ENCODE measurements at places on chromosomes 7 and 10.

DNA sequence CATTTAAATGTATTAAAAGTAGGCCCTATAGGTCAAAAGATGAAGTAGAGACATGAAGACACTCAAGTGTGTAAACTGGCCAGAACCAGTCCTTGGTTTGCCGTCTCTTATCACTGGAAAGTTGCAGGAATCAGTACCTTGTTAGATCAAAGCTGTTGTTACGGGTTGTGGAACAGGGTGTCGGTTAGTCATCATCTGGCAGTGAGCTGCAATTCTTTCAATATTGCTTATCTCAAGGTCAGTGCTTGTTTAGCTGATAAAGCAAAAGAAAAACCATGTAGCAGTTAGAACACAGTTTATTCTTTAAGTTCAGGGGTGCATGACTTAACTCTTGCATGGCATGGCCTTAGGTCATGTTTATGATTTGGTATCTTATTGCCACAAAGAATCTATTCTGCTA is 10.0 kb upstream of the SLC13A1 start:
- DNase-seq: no peak

GRCh38 chr10:68550747-68551411 is 9.3 kb upstream of the TET1 start:
- DNase-seq: peak; percentile 67

- no peak for DNase-seq
These were observed 36.1 kb upstream of the CCNY start for GRCh38 chr10:35300063-35300699.

- DNase-seq: no peak
These were observed 101.1 kb upstream of the ABCB5 start for GRCh38 chr7:20514364-20514763.

DNA sequence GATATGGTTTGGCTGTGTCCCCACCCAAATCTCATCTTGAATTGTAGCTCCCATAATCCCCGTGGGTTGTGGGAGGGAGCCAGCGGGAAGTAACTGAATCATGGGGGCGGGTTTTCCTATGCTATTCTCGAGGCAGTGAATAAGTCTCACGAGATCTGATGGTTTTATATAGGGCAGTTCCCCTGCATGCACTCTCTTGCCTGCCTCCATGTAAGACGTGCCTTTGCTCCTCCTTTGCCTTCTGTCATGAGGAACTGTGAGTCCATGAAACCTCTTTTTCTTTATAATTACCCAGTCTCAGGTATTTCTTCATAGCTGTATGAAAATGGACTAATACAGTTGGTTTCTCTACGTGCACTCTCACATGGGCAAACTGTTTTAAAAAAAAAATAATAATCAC is 207.7 kb downstream of the SLC25A13 start:
- no peak for DNase-seq

- no peak for DNase-seq
These were observed 57.6 kb upstream of the HBP1 start for GRCh38 chr7:107111196-107111595.

DNA sequence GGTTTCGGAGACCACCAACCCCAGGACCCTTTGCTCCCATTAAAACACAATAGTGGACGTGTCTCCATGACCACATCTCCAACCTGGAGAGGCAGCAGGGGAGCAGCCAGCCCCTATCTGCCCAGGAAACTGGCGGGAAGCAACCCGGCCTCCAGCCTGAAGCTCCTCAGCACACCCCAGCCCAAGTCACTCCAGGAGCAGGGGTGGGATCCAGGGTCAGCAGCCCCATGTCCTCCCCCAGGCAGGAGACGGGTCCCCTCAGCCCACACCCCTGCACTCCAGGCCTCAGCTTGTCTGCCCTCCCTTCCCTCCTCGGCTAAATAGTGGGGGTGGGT is 601 bp downstream of the ADAM8 start:
- no peak for DNase-seq

GRCh38 chr7:152523916-152524315 is 88.1 kb upstream of the KMT2C start:
- DNase-seq: no peak

DNA sequence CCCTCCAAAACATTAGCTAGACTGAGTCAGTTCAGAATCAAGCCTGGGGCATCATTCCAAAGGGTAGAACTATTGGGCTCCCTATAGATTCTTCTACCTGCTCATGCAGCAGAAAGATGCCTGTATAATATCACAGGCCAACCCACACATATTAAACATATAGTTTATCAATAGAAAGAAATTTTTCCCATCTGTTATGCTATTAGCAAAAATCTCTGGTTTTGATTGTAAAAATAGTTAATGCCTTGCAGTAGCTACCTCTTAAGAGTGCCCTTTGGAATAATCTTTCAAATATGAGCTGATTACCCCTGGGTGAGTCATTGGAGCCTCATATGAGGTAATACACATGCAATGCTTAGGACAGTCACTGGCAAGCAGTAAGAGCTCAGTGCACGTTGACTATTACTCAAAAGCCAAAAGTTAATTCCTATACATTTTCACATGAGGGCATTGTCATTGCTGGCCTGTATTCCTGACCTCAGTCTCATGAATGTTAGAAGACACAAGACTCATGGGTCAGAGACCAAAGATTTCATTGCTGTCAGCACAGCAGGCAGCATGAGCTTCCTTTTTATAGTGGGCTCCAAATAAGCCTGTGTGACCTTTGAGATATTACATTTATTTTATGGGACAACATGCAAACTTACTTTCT is 180.0 kb downstream of the FGFR2 start:
- DNase-seq: no peak

- DNase-seq: no peak
These were observed 3.1 kb downstream of the ST7 start for GRCh38 chr7:116956477-116956804.

DNA sequence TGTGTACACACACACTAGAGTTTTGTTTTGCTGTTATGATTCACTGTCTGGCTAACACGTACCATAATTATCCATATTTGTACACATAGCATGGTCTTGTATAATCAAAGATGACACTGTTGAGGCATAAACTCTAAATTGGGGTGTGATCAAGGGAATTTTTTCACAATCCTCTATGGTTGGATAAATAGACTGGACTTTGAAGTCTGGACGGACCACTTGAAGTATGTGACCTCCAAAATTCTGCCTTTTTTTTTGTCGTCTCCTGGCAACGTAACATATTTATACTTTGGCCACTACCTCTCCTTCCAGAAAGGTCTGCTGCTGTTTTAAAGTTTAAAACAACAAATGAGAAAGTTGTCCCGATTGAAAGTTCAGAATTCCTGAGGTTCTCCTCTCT is 193.4 kb downstream of the CACNB2 start:
- DNase-seq: no peak

DNA sequence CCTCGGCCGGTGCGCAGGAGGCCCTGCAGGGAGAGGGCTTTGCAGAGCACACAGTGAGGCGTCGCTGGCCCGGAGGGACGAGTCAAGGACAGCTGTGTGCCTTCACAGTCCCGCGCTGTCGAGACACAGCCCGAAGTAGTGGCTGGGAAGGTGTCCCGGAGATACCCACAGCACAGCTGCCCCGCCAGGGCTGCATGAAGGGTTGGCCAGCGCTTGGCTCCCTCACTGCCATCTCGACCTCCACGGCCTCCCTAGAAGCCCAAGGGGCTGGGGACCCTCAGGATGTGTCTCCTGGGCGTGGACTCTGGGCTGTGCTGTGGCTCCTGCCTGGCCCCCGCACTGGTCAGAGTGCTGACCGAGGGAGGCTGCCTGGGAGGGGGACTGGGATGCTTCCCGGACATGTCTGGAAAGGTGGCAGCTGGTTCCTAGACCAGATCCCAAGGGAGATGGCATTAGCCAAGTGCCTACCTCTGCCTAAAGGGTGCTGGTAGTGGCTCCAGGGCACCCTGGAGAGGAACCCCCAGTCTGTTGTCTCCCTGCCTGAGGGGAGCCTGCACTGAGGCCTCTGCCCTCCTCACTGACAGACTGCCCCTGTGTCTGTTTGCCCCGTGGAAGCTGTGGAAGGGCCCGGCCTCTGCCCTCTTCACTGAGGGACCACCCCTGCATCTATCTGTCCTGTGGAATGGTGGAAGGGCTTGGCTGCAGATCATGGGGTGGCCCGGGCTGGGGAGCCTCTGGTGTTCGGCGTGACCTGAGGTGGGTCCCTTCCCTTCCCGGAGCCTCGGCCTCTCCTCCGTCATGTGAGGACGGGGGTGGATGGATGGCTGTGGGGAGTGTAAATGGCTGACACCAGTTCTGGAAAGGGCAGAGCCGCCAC is 5.8 kb downstream of the ELFN1 start:
- no peak for DNase-seq

DNA sequence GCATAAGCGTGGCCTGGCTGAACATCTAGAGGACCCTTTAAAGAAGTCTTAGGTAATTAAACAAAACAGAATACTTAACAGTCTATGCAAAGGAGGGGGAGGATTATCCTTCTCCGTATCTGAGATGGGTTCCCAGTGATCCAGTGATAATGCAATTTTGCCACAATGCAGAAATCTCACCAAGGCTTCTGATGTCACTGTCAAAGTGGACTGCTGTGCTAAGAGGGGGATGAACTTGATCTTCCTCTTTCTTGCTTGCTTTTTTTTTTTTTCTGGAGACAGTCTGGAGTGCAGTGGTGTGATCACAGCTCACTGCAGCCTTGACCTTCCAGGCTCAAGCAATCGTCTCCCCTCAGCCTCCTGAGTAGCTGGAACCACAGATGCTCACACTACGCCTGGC is 30.8 kb downstream of the GATA3 start:
- DNase-seq: no peak

GRCh38 chr10:3886641-3887251 is 101.7 kb upstream of the KLF6 start:
- no peak for DNase-seq

DNA sequence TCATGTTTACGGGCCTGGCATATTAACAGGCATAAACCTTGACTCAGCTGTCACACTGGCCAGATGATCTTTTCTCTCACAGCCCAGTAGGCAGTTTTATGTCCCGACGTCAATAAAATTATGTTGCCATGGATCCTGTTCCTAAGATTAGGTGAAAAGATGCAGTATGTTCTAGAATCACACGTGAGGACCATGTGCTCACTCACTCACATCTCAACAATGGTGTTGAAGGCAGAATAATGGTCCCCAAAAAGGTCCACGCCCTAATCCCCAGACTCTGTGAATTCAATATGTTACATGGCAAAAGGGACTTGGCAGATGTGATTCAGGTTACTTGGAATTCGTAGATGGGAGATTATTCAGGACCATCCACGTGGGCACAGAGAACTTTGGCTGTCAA is 3.5 kb downstream of the DOCK1 start:
- no peak for DNase-seq

DNA sequence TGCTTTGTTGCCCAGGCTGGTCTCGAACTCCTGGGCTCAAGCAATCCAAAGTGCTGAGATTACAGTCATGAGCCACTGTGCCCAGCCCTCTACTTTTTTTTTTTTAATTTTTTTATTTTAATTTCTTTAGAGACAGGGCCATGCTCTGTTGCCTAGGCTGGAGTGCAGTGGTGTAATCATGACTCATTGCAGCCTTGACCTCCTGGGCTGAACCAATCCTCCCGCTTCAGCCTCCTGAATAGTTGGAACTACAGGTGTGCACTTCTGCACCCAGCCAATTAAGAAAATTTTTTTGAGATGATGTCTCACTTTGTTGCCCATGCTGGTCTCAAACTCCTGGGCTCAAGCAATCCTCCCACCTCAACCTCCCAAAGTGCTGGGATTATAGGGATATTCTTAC is 528.6 kb downstream of the GATA3 start:
- no peak for DNase-seq

DNA sequence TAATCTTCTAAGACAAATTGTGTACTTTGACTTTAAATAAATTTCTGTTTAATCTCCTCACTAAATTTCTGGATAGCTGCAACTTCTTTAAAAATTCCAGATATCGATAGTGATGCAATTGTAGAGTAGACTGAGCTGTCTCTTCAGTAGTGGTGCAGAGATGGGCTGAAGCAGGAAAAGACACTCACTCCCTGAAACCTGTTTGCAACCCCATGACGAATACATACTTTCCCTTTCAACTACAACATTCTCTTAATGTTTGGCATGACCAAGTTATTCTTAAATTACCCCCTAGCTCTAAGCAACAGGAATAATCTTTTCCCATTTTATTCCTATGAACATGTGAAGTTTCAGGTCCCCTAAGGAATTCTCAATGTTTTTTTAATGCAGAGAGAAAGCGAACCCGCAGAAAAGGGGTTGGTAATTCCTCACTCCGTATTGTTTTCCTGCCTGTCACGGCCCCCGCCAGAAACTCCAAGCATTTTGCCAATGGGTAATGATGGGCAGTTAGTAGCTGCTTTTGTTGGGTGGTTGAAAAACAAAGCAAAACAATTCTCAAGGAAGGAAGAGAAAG is 1.3 kb downstream of the THSD7A start:
- DNase-seq: no peak

DNA sequence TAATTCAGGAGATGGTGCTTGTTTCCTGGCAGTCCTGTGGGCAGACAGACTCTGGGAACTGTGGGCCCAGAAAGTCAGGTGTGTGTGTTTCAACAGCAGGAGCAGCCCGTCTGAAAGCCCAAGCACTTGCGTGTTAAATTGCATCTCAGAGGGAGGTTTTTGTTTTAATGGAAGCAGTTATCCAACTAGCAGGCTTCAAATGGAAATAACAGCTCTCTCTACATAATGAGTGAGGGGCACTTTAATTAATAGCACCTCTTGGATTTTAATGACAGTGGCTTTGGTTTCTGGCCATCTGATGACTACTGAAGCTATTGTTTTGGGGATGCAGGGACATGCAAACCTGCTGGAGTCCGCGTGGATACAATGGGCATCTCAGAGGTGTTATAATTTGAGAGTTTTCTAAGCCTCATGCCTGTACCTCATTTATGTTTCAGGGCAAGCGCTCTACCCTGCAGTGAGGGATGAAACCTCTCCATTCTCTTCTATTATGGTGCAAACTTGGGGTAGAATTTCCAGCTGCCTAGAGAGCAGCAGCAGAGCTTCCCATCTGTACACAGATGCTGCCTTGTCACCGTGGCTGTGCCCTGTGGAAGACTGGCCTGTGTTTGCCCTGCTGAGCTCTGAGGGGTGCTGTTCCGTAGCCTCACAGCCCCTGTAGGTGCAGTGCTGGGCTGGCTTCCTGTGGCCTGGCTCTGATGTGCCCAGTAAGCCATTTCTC is 206.6 kb upstream of the GPR26 start:
- DNase-seq: no peak

GRCh38 chr10:128048819-128049210 is 77.4 kb downstream of the MKI67 start:
- DNase-seq: no peak

- DNase-seq: no peak
These were observed 3.9 kb upstream of the CDK6 start for GRCh38 chr7:92840316-92840715.

GRCh38 chr7:73740771-73741170 is 2.2 kb upstream of the ABHD11 start:
- DNase-seq: no peak

All from WTC11 (cell line).